ENCODE measurements at places on chromosomes 2 and 18.

GRCh38 chr2:163592954-163593622, 142.7 kb downstream of the FIGN start:
- H3K27me3 ChIP-seq: no peaks in the 10 kb centered on the region
- no peaks in the 10 kb centered on the region for H3K4me1 ChIP-seq
- H3K27ac ChIP-seq: no peak overlapping the region
- H3K36me3 ChIP-seq: no peaks in the 10 kb centered on the region
- no peak for DNase-seq
- no peak overlapping the region for H3K4me3 ChIP-seq

DNA sequence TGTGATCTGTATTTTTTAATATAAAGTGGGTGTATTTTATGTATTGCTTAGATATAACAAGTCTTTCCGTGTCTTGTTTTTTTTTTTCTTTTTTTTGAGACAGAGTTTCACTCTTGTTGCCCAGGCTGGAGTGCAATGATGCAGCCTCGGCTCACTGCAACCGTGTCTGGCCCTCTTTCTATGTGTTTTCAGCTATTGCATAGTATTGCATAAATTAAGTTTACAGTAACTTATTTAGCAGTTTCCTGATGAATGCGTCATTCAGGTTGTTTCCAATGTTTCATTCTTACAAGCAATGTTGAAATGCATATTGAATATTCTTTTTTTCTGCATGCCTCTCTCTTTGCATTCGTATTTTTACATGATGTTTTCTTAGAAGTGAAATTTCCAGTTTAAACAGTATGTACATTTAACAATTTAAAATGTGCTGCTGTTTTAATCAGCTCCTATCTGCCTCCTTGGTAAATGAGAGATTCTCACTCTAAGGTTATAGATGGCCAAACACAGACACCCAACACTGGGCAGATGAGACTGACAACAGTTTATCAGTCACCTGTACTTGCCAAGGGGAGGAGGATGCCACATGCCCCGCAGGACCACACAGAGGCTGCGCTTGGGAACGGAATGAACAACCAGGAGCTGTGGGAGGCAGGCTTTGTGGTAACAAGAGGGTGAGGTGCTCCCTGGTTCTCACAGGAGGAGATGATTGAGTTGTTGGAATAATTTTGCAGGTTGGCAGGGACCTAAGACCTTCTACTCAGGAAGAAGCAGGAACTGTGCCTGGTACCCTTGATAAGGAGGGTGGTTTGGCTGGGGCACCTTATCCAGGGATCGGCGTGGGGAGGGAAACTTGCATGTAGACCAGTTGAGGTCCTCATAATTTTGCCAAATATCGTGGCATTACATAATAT, 7.5 kb downstream of the SLC9A4 start:
- H3K4me3 ChIP-seq: no peak overlapping the region
- H3K27ac ChIP-seq: no peak overlapping the region
- no peaks in the 10 kb centered on the region for H3K36me3 ChIP-seq
- no peaks in the 10 kb centered on the region for H3K4me1 ChIP-seq
- no peak for DNase-seq
- H3K27me3 ChIP-seq: no peaks in the 10 kb centered on the region

- H3K4me1 ChIP-seq: no peaks in the 10 kb centered on the region
- H3K36me3 ChIP-seq: no peaks in the 10 kb centered on the region
- H3K27ac ChIP-seq: no peak overlapping the region
Observed at GRCh38 chr2:18503376-18504228, 56.9 kb downstream of the RDH14 start.

DNA sequence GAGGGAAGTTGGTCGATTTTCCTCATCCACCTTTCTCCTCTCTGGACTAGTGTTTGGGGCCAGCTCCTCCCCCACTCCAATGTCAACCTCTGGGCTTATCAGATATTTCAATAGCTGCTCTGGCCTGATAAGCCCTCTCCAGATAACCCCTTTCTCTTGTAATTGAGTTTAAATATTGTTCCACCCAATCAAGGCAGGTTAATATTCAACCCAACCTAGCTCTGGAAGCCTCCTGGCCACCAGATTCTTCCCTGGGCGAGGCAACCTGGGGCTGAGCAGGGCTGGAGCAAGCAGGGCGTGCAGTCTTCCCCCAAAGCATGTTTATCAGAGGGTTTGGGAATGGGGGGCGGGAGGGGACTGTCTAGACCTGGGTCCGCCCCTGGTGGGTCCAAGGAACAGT, 73.8 kb downstream of the TFCP2L1 start:
- H3K27ac ChIP-seq: no peak overlapping the region
- no peaks in the 10 kb centered on the region for H3K4me1 ChIP-seq
- no peaks in the 10 kb centered on the region for H3K36me3 ChIP-seq
- H3K27me3 ChIP-seq: no peaks in the 10 kb centered on the region

DNA sequence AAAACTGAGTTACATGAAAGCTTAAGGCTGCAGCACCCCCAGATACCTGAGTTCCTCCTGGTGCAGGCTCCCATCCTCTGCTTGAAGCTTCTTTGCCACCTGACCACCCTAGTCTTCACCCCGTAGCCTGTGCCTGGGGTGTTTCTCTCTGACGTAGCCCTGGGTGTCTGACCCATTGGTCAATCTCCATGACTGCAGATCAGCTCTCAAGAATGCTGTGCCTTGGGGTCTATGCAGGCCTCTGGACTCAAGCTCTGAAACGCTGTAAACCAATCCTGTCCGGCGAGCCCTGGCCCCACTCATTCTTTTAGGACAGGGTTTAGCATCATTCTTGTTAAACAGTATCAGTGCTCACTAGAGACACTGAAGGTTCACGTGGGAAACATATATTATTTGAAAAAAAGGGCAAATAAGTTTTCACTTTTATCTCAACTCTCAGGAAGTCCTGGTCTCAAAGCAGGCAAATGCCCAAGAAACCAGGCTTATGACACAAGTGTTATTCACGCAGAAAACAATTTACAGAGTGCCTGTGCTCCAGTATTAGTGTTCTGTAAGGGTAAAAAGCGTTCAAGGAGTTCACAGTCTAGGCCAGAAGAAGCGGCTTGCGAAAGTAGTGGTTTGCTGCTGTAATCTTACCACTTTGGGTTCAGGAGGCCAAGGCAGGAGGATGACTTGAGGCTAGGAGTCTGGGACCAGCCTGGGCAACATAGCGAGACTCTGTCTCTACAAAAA, 22.8 kb upstream of the PPP4R1 start:
- no peak overlapping the region for H3K4me3 ChIP-seq
- no peaks in the 10 kb centered on the region for H3K36me3 ChIP-seq
- no peaks in the 10 kb centered on the region for H3K4me1 ChIP-seq
- H3K27ac ChIP-seq: no peak overlapping the region
- no peak for DNase-seq

DNA sequence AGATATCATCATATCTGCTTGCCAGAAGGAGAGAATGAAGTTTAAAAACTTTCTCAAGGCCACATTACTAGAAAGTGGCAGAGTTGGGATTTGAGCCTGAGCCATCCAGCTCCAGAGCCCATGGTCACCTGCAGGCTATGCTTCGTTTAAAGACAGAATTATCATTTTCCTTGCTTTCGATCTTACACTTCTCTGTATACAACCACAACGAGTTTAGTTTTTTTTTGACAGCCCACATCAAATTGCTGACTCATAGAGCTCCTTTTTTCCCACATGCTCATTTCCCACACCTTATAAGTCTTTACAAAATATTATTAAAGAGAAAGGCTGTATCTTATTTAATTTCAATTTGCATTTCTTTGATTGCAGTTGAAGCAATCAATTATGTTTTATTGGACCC, 6.5 kb downstream of the PLEK start:
- no peaks in the 10 kb centered on the region for H3K27me3 ChIP-seq
- H3K27ac ChIP-seq: no peak overlapping the region
- no peak for DNase-seq
- H3K4me1 ChIP-seq: no peaks in the 10 kb centered on the region
- H3K4me3 ChIP-seq: no peak overlapping the region

DNA sequence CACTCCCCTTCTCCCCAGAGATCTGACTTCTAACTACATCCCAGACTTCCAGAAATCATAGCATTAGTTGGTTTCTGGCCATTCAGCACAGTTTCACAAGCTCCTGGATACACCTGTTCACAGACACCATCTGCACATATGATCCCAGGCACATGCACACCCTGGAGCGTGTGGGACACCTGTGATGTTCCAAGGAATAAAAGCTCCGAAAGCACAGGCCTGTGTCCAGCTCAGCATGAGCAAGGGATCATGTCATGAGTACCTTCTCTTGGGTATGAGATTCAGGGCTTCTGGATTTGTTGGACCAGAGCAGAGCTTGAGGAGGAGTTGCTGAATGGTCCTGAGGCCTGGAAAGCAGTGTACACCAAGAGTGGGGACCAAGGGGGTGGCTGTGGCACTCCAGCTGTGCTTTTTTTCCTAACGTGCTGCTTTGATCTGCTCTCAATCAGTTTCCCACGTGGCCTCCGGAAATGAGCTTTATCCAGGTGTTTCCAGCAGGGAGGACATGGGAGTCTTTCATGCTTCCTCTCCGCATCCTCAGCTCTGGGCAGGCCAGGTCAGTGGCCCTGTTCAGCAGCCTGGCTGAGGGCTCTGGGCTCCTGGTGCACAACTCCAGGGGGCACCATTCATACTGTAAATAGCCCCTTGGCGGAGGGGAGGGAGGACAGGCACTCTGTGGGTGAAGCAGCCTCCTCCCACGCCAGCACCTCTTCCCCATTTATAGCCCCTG, 1.8 kb downstream of the DYSF start:
- H3K4me3 ChIP-seq: no peak overlapping the region
- peaks cover 91% of the 10 kb centered on the region for H3K4me1 ChIP-seq
- no peak for DNase-seq
- H3K27ac ChIP-seq: peak overlapping the region; percentile 84

GRCh38 chr2:36411962-36412444, 56.4 kb downstream of the CRIM1 start:
- DNase-seq: no peak
- H3K4me3 ChIP-seq: no peak overlapping the region
- no peak overlapping the region for H3K27ac ChIP-seq
- no peaks in the 10 kb centered on the region for H3K27me3 ChIP-seq

DNA sequence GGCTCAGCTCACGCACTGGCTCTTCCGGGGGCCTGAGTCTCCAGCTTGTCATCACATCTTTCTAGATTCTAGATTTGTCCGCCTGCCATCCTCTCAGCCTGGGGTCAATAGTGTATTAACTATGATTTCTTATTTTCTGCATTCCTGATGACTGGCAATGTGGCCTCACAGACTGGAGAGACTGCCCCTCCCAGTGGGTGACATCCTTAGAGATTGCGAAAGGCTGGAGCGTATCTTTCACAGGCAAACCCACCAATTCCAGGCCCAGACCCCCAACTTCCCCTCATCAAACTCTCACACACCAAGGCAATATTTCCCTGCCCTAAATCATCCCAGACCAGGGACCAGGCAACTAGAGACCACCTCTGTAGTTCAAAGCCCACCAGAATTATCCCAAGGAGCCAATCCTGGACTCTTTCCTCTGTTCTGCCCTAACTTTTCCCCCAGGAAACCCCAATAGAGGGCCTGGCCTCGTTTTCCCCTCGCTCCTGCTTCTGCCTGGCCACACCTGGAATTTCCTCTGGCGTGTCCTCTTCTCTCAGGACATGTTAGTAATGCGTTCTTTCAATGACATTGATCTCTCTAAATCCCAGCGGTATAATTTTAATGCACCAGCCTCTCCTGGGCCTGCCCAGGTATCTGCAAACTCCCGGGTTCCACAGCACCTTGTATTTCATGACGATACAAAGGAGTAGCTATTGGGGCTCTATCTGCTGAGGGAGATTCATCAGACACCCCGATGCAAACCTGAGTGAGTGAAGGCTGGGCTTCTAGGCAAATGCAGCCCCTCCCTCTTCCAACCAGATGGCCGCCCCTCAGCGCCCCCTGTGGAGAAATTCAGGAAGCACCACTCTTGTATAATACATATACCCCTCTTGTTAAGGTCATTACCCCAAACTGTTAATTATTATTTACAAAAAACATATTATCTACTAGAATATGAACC, 2.4 kb upstream of the KCNF1 start:
- no peaks in the 10 kb centered on the region for H3K4me1 ChIP-seq
- DNase-seq: peak; percentile 54
- no peak overlapping the region for H3K27ac ChIP-seq

DNA sequence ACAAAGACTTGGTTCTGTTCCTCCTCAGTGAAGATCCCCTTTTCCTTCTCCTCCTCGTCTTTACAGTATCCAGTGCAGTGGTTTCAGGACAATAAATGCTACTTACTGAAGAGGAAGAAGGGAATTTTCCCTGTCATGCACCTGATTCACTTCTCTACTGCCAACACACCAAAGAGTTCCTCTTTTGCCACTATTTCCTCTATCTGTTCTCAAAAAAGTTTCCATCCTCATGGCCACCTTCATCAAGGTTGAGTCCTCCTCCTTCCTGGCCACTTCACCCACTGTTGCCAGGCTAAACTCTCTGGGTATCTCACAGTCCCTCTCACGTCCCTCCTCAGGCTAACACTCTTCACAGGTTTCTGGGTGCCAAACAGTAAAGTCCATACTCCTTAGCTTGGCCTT, 41.7 kb downstream of the PLEKHM3 start:
- no peak overlapping the region for H3K27ac ChIP-seq
- no peaks in the 10 kb centered on the region for H3K36me3 ChIP-seq
- no peaks in the 10 kb centered on the region for H3K4me1 ChIP-seq
- H3K4me3 ChIP-seq: no peak overlapping the region
- no peaks in the 10 kb centered on the region for H3K27me3 ChIP-seq

- no peaks in the 10 kb centered on the region for H3K36me3 ChIP-seq
- H3K4me3 ChIP-seq: no peak overlapping the region
- no peak overlapping the region for H3K27ac ChIP-seq
- H3K4me1 ChIP-seq: peaks cover 38% of the 10 kb centered on the region
Observed at GRCh38 chr2:171882089-171882769, 11.8 kb downstream of the SLC25A12 start.

DNA sequence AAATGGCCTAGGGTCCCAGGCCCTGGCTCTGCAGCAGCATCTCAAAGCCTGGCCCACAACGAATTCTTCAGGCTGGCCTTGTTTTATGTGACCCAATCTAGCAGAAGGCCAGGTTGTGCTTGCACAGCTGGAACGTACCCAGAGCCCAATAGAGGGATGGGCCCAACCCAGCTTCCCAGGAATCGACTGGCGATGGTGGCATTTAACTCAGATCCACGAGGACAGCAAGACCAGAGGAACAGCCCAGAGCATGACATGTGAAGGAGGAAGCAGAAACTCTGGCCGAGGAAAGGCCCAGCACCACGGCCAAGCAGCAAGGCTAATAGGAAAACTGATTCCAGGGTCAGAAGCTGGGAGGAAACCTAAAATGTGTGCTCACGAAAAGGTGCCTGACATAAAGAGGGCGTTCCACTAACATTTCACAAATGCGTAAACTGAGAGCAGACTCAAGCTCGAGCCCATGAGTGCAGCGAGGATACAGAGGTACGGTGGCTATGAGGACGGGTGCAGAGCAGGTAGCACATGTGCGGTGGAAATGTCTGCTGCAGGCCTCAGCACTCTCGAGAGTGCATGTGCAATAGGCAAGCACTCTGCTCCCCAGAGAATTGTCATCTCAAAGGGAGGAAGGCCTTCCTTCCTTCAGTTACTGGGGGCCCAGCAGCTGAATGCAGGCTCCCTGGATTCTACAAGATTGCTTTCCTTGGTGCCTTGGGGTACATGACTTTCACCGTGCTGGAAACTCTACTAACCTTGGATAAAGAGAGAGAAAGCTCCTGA, 156.9 kb upstream of the GLI2 start:
- H3K4me1 ChIP-seq: peaks cover 9% of the 10 kb centered on the region
- H3K27ac ChIP-seq: no peak overlapping the region
- peaks cover 4% of the 10 kb centered on the region for H3K27me3 ChIP-seq
- H3K4me3 ChIP-seq: no peak overlapping the region
- no peak for DNase-seq
- H3K36me3 ChIP-seq: no peaks in the 10 kb centered on the region

Data from sigmoid colon (tissue), 7 donors.